Regular cardiac myocyte (primary cell): ENCODE measurements at places on chromosomes 5 and 9. TPM values are rescaled to one million over a fixed set of nuclear protein-coding genes. Genes with fewer than 3 reads are reported as not detected.

Gene INSL4
- total RNA-seq, result not detected in 2 replicates

Gene SLC6A19
- total RNA-seq, result not detected in 2 replicates

Gene NSUN2
- total RNA-seq, result 42.0 and 82.1 TPM in 2 replicates

Gene SHISAL2B
- not detected in 2 replicates for total RNA-seq

Gene IL7R
- 2.3 and 13.2 TPM in 2 replicates for total RNA-seq

Gene ZNG1F
- total RNA-seq, result 6.9 and 7.9 TPM in 2 replicates

Gene SPATA6L
- total RNA-seq, result 0.28 and 0.38 TPM in 2 replicates

Gene TRIM7
- 0.85 and 3.1 TPM in 2 replicates for total RNA-seq

Gene DCTN4
- 52.5 and 72.4 TPM in 2 replicates for total RNA-seq

Gene MBLAC2
- 3.1 and 4.0 TPM in 2 replicates for total RNA-seq

Gene CYSRT1
- under 0.01 and 0.19 TPM in 2 replicates for total RNA-seq

Gene LTC4S
- total RNA-seq, result 0.19 and 1.4 TPM in 2 replicates

Gene UNC13B
- 29.6 and 30.3 TPM in 2 replicates for total RNA-seq

Gene C1QTNF3
- total RNA-seq, result 0.19 and 0.85 TPM in 2 replicates

Gene SLC34A1
- not detected in 2 replicates for total RNA-seq

Gene PCDHA11
- total RNA-seq, result under 0.01 and 0.28 TPM in 2 replicates

Gene ATP6V0E1
- total RNA-seq, result 248 and 351 TPM in 2 replicates

Gene TMEFF1
- total RNA-seq, result 1.5 and 3.7 TPM in 2 replicates

Gene IFNA13
- total RNA-seq, result not detected in 2 replicates

Gene SNCAIP
- total RNA-seq, result 0.19 and 0.85 TPM in 2 replicates

Gene TEK
- 18.6 and 31.1 TPM in 2 replicates for total RNA-seq
